ENCODE measurements at places on chromosomes 2 and 18.
A peak's percentile ranks its signal among the peaks of the same experiment; 100 is the strongest.

DNA sequence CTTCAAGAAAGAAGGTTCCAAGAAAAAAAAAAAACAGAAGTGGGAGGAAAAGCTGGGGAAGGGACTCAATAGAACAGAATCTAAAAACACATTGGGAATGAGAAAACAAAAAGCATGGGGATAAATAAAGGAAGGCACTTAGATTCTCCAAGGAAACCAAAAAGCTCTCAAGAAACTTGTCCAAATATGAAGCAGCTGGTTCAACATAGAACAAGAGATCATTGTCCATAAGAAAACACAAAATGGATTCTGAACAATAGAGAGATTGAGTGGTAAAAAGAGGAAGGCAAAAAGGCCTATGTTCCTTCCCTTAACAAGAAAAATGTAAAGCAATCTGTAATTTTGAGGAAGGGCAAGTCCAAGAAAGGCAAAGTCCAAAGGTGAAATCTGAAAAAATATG lies 32.9 kb upstream of the ALK start:
- H3K27me3 ChIP-seq = no peaks in the 10 kb centered on the region
- DNase-seq = no peak
- H3K27ac ChIP-seq = no peak overlapping the region
- H3K4me3 ChIP-seq = no peak overlapping the region

DNA sequence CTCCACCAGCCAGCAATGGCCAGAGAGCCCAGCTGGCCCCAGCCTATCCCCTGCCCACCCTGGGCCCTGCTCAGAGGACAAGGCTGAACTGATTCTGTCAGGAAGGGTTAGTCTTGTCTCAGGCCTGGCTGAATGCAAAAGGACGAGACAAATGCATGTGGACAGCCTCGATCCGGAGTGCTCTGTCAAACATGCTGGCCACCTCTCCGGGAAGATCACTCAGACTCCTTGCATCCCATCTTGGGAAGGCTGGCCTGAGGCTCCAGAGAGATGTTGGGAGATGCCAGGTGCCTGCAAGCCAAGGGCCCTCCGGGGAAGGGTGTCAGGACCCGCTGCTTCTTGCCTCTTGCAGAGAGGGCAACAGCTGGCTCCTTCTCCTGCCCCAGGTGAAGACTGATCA lies 20.2 kb upstream of the C1QL2 start:
- no peak overlapping the region for H3K4me3 ChIP-seq

GRCh38 chr18:55585065-55585919 lies 2.7 kb downstream of the TCF4 start:
- no peak for DNase-seq
- H3K27ac ChIP-seq = peak overlapping the region; percentile 84
- H3K4me1 ChIP-seq = peaks cover 15% of the 10 kb centered on the region
- no peaks in the 10 kb centered on the region for H3K27me3 ChIP-seq
- H3K4me3 ChIP-seq = no peak overlapping the region
- no peaks in the 10 kb centered on the region for H3K36me3 ChIP-seq

DNA sequence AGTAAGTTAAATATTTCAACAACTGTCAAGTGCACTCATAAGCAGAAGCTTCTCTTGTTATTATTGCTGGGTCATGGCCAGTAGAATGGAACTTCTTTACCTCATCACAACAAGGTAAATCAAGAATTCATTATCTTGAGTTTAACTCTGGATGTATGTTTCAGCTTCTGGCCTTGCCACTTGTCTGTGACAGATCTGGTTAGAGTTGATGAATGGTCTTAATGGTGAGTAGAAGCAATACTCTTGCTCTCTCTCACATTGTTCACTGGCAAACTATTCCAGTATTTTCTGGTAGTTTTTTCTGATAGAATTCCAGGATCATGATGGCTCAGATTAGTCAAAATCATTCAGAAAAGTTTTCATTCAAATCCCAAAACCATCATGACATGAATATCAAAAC lies 51.3 kb upstream of the NR4A2 start:
- H3K4me3 ChIP-seq = no peak overlapping the region
- H3K27ac ChIP-seq = no peak overlapping the region
- no peaks in the 10 kb centered on the region for H3K36me3 ChIP-seq
- no peak for DNase-seq
- H3K4me1 ChIP-seq = no peaks in the 10 kb centered on the region

- H3K36me3 ChIP-seq = no peaks in the 10 kb centered on the region
- no peaks in the 10 kb centered on the region for H3K27me3 ChIP-seq
- H3K27ac ChIP-seq = no peak overlapping the region
- DNase-seq = no peak
- H3K4me1 ChIP-seq = peaks cover 8% of the 10 kb centered on the region
- H3K4me3 ChIP-seq = no peak overlapping the region
Observed at GRCh38 chr18:59566533-59566971, 130.7 kb downstream of the CCBE1 start.

DNA sequence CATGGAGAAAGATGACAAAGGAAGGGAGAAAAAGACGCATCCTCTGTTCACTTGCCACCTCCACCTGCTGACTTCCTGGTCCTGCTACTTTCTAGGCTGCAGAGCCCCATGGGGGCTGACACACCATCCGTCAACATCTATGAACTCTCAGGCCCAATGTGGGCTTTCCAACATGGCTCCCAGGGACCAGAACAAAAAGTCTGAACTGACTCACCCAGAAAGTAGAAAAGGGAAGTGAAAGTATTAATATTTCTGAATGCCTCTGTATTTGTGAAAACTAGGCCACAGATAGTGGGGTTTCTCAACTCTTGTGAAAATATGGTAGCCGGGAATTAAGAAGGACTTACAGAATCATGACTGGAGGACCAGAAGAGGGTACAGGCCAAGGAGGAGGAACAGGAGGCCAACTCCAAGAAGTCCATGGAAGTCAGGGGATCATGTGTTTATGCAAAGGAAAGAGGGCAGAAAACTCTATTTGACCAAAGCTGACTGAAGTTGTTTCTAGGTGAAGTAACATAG lies 123.1 kb upstream of the CAB39 start:
- H3K4me1 ChIP-seq = no peaks in the 10 kb centered on the region
- H3K36me3 ChIP-seq = no peaks in the 10 kb centered on the region
- DNase-seq = no peak
- H3K4me3 ChIP-seq = no peak overlapping the region

- H3K4me3 ChIP-seq = no peak overlapping the region
- H3K27ac ChIP-seq = no peak overlapping the region
- no peaks in the 10 kb centered on the region for H3K36me3 ChIP-seq
- no peak for DNase-seq
- H3K27me3 ChIP-seq = no peaks in the 10 kb centered on the region
Observed at GRCh38 chr2:62806231-62806630, 100.7 kb downstream of the EHBP1 start.

Data from upper lobe of left lung (tissue), 6 donors.